ENCODE measurements at places on chromosomes 5 and 9.

GRCh38 chr9:136840877-136841645, 1.2 kb upstream of the AJM1 start:
- DNase-seq: peak; percentile 10

DNA sequence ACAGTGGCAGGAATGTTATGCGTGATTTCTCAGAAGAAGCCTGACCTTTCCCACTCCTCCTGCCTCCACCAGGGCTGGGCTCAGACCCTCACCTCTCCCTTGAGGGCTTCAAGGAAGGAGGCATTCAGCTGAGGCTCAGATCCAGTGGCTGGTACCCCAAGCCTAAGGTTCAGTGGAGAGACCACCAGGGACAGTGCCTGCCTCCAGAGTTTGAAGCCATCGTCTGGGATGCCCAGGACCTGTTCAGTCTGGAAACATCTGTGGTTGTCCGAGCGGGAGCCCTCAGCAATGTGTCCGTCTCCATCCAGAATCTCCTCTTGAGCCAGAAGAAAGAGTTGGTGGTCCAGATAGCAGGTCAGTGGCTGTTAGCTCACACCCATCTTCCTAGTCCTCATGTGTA, 9.9 kb downstream of the BTNL9 start:
- no peak for DNase-seq

- DNase-seq: peak; percentile 35
Observed at GRCh38 chr5:135539430-135540005, 3.8 kb upstream of the NEUROG1 start.

GRCh38 chr9:38385896-38386295, 6.6 kb upstream of the ALDH1B1 start:
- DNase-seq: no peak

DNA sequence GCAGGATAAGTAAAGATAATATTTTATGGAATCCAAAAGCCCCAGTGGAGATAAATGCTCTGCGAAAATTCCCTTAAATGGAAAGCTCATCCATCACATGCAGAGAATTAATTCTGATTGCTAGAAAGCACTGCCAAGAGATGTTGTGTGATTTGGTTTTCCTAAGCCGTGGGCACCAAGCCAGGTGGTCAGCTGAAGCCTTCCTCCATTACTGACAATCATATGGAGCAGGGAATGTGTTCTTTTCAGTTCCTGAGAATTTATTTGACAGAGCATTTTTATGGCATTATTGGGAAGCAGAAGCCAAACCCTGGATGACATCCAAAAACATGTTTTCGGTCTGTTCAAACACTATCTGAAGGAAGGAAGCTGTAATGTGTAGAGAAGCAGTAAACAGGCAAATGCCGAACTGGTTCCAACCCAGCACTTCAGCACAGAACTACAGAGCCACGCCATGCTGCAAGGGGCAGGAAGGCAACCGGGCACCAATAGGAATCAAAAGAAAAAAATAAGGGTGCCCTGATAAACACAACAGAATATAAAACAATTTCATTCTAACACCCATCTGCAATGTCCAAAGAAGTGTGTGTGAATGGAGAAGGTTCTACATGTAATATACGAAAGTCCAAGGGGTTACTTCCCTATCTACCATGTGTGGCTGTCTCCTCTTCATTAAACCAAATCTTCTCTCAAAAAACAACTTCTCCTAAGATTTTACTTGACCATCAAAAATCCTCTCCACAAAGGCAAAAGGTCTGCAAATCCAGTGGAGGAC, 12.3 kb downstream of the ARSB start:
- no peak for DNase-seq

DNA sequence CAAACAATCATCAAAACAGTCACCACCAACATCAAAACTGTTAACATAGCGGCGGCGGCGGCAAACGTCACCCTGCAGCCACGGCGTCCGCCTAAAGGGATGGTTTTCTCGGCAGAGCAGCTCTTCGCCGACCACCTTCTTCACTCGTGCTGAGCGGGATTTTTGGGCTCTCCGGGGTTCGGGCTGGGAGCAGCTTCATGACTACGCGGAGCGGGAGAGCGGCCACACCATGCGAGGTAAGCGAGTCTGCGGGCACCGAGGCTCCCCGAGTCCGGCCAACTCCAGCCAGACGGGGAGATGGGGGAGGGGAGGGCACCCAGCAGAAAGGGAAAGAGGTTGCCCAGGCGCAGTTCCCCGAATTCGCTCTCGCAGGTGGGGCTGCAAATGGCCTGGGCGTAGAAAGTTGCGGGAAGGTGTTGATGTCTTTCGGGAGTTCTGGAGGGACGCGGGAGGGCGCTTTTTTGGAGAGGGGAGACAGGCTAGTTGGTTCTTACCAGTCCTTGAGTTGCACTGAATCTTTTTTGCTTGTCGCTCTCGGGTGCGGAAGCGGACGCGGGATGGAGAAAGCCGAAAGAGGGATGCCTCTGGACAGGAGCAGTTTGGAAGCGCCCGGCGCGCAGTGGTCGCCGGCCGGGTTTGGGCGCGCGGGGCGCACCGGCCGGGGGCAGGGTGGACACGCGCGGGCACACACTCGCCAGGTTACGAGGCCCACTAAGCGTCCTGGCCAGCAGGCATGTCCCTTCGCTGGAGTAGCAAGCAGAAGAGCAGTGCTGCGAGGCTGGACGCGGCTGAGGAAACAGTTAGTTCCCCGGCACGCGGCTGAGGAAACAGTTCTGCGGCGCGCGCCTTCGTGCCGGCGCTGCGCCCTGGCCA, 849 bp downstream of the RORB start:
- DNase-seq: no peak

- no peak for DNase-seq
Observed at GRCh38 chr9:8447601-8448000, 648.0 kb upstream of the DMAC1 start.

GRCh38 chr5:176820937-176821336, 10.6 kb downstream of the UNC5A start:
- DNase-seq: peak; percentile 11

DNA sequence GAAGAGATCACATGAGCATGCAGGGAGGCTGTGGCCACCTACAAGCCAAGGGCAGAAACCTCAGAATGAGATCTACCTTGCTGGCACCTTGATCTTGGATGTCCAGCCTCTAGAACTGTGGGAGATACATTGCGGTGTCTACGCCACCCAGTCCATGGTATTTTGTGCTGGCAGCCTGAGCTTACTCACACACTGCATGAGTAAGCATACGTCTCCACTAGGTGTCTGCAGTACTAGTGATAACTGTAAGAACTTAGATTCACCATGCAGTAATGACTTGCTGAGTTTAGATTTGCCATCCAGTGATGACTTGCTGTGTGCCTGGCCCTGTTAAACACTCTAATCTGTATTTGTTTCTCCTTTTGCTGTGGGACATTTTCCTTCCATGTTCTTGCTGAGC, 417.7 kb downstream of the GADD45G start:
- no peak for DNase-seq

- DNase-seq: no peak
Observed at GRCh38 chr9:21804331-21804730, 1.9 kb downstream of the MTAP start.

DNA sequence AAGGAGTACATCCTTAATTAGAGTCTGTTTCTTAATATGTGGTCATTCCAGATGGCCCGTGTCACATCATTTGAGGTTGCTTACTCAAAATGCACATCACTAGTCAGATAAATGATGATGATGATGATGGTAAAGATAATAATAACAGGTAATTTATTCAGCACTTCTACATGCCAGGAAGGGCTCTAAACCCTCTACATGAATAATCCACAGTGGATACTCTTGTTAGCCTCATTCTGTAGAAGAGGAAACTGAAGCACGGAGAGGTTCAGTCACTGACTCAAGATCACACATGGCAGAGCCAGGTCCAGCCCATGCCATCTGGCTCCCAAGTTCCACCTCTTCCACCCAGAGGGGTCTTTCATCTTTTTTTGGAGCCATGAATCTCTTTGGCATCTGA, 11.7 kb downstream of the SH3PXD2B start:
- DNase-seq: no peak

DNA sequence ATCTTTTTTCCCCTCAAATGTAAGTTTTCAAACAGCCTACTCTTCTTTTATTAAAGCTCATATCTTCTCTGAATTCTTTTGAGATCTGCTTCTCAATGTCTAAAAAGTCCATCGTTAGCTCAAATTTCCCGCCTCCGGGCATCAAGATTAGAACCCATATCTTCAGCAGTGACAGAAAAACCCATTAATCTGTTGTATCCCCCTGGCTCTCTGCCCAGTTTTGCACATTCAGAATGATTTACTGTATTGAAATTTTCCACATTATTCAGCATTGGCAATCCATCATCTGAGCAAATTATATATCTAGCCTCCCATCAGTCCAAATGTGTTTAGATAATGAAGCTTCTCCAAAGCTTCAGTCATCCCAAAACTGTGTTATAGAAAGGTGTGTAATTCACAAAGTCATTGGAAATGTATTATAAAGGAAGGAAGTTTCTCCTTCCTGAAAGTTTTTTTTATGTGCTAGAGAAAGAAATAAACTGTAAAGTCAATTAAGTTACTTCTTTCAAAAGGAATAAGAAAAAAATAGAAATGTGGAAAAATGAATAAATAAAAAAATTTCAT, 849.9 kb downstream of the MAT2B start:
- DNase-seq: no peak

- DNase-seq: no peak
Observed at GRCh38 chr9:7782400-7783120, 17.0 kb downstream of the DMAC1 start.

GRCh38 chr5:151016700-151017099, 3.7 kb upstream of the GPX3 start:
- DNase-seq: no peak

- no peak for DNase-seq
Observed at GRCh38 chr5:44900273-44900954, 91.7 kb downstream of the MRPS30 start.

DNA sequence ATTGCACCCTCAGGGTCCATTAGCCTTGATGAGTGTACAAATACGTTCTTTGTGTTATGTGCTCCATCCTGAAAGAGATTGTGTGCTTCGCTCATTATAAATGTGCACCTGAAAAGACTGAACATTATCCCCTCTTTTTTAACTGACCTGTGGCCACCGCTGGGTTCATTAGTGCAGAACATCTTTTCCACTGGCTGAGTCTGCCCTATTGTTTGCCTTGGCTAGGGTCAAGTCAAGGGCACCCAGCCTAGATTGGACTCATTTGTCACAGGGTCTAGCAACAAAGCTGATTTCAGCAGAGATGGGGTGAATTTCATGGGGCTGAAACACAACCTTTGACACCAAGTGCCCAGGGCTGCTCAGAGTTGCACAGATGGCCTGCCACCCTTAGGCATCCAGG, 764.1 kb upstream of the ARRDC3 start:
- DNase-seq: no peak

DNA sequence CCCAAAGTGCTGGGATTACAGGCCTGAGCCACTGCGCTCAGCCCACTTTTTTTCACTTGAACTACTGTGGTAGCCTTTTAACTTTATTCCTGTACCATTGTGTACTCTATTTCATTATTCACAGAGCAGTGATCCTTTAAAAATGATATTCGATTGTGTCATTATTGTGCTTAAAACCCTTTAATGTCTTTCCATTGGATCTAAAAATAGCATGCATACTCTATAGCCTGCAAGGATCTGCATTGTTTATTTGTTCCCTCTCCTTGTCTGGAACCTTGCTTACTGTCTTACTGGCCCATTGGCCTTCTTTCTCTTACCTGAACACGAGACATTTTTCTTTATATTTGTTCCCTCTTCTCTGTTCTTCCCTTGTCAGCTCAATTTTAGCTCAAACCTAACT, 15.7 kb downstream of the GPBP1 start:
- DNase-seq: no peak

- DNase-seq: no peak
Observed at GRCh38 chr5:176628406-176629228, 1.7 kb downstream of the SNCB start.

GRCh38 chr9:117707561-117707960, 3.4 kb downstream of the TLR4 start:
- DNase-seq: no peak

- no peak for DNase-seq
Observed at GRCh38 chr5:150195736-150196485, 6.0 kb downstream of the SLC6A7 start.

DNA sequence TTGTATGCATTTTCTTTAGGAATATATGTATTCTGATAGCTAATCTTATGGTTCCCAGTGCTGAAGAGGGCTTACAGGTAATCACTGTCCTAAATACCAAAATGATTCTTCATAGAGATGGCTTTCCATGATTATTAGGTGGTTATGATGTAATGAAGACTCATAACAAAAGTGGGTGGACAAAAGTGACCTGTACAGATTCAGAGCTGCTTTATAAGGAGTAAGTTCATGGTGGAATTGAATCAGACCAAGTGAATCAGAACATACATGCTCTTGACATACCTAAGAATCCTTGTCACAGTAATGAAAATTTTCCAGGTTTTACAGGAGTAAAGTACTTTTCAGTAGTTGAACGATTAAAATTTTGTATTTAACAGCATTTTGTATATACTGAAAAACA, 105.6 kb downstream of the NIPBL start:
- DNase-seq: no peak

All from NCI-H187 (cell line).